Daoy (cell line): ENCODE measurements at places on chromosomes 6 and 20.

DNA sequence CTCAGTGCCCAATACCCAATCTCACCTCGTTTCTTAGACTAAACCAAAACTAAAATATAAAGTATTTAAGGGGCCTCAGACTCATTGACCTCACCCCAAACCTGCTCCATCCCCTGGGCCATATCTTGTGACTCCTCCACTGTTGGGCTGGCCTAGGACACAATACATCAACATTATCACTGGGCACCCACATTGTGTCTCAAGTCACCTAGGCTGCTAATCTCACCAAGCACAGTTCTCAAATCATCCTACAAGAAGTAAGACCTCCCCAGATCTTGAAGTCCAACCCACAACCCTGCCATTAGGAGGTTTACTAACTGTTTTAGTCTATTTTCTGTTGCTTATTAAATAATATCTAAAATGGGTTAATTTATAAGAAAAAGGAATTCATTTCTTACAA, 96.2 kb downstream of the CRYBG1 start:
- DNase-seq: no peak

DNA sequence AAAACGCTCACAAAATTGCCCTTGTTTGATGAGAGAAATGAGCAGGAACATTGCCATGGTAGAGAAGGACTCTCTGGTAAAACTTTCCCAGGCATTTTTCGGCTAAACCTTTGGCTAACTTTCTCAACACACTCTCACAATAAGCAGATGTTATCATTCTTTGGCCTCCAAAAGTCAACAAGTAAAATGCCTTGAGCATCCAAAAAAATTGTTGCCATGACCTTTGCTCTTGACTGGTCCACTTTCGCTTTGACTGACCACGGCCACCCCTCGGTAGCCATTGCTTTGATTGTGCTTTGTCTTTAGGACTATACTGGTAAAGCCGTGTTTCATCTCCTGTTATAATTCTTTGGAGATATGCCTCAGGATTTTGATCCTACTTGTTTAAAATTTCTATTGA, 41.1 kb upstream of the PREP start:
- DNase-seq: no peak

GRCh38 chr6:169969372-169970099, 218.1 kb downstream of the ERMARD start:
- peak; percentile 2 for DNase-seq

GRCh38 chr20:13788167-13788834, 3.5 kb downstream of the NDUFAF5 start:
- peak; percentile 30 for DNase-seq

- no peak for DNase-seq
These were observed 23.6 kb downstream of the PRKN start for GRCh38 chr6:162704001-162704400.

DNA sequence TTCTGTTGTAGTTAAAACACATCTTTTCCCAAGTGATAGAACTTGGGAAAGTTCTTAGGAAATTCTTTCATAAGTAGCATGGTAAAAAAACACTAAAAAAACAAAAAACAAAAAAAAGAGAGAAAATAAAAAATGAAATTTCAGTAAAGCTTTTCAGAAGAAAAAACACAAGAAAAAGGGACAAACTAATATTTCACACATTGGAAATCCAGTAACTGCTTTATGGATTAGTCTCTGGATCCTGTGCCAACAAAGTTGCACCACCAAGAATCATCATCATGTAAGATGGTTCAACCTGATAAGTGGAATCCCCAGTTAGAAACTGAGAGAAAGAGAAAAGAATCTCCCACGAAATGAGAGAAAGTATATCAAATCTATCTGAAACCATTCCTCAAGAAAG, 144.2 kb downstream of the GMDS start:
- no peak for DNase-seq

GRCh38 chr6:119915971-119916370, 566.4 kb upstream of the MAN1A1 start:
- DNase-seq: no peak

DNA sequence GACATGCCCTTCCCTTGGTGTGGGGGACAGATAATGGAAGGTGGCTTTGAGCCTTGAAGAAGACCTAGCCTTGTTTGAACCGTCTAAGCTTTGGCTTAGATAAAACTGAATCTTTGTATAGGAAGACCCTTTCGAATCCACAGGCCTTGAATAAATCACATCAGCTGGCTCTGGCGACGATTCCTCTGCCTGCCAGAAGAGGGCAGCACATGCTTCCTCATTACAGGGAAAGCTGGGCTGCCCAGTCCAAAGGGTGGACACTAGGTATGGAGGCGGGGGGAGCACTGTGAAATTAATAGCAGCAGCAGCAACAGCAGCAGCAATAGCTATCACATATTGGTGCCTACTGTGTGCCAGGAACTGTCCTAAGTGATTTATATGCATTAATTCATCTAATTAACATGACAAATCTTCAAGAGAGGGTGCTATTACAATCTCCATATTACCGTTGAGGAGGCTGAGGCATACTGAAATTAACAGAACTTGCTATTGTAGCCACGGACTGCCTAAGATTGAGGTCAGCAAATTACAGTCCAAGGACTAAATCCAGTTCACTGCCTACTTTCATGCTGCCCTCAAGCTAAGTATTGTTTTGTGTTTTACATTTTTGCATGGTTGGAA, 85.1 kb downstream of the CLIC5 start:
- DNase-seq: peak; percentile 76

GRCh38 chr6:18920701-18921100, 533.6 kb downstream of the RNF144B start:
- DNase-seq: no peak

- DNase-seq: no peak
These were observed 13.3 kb upstream of the GGTLC1 start for GRCh38 chr20:24001712-24002405.

DNA sequence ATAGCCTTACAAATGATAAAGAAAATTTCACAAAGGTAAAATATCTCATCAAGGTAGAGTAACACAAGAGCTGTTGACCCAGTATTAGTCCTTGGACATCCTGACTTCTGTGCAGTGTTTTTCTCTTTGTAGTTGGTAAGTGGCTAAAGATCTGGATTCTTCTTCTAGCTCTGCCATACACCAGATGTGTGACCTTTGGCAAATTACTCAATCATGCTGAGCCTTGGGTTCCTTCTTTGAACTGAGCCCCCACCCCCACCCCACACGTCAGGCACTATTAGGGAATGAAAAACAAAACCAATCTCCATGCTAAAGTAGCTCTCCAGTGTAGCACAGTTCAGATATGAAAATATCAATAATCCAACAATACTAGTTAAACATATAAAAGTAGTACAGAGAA, 15.1 kb upstream of the TRIM39 start:
- no peak for DNase-seq

- no peak for DNase-seq
These were observed 26.4 kb downstream of the ZMYND8 start for GRCh38 chr20:47330071-47330470.

- peak; percentile 33 for DNase-seq
These were observed 1.4 kb downstream of the DEFB132 start for GRCh38 chr20:258963-259362.

DNA sequence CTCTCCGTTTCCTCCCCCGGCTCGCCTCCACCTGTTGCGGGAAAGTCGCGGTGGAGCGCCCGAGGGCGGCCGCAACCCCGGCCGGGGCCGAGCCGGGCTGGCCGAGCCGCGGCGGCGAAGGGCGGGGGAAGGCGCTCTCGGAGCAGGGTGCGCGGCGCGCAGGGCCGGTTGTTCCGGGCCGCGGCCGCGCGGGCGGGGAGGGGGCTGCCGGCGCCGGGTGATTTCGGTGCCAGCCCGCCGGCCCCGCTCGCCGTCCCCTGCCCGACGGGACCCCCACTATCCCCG, 235 bp downstream of the MAP7 start:
- DNase-seq: no peak

DNA sequence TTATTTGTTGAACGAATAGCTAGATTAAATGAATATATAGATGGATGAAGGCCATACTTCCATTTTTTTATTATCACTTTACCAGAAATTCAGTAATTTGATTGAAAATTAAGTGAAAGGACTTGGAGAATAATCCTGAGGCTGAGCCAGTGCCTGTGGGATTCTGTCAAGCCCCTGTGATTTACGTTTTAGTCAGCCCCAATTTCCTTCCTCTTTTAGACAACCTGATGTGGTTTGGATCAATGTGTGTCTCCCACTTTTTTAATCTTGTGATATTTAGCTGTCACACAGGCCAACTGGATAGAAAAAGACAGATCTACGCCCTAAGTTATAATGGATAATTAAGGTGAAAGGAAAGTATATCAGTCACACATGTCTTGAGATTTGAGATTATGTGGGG, 188.8 kb downstream of the EDN1 start:
- no peak for DNase-seq

DNA sequence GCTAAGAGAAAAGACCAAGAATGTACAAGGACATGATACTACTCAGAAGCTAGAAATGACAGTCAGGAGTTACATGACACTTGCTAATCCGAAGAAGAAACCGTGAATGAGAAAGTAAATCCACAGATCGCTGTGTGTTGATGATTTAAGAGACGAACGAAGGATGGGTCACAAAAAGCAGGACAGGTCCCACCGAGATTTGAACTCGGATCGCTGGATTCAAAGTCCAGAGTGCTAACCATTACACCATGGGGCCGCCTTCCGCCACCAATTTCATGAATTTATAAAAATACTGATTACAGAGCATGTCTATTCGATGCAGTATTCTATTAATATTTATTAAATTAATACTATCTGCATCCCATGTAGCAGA, 54.0 kb upstream of the BTN3A2 start:
- DNase-seq: peak; percentile 82
